ENCODE measurements at places on chromosomes 4 and X.

DNA sequence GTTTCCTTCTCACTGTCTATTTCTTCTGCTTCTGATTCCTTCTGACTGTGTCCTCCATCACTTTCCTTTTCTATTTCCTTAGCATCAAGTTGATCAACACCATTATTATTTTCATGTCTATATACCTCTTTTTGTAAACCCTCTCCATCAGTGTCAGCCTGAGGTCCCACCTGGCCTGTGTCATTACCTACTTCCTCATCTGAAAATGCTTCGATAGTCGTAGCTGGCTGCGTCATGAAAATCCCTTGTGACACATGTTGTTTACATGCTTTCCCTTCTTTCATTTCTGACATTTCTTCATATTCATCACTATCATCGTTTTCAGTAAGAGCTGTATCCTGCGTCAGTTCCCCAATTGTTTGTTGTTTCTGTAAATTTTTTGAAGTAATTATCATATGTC, 39.6 kb downstream of the RPGR start:
- DNase-seq = no peak

DNA sequence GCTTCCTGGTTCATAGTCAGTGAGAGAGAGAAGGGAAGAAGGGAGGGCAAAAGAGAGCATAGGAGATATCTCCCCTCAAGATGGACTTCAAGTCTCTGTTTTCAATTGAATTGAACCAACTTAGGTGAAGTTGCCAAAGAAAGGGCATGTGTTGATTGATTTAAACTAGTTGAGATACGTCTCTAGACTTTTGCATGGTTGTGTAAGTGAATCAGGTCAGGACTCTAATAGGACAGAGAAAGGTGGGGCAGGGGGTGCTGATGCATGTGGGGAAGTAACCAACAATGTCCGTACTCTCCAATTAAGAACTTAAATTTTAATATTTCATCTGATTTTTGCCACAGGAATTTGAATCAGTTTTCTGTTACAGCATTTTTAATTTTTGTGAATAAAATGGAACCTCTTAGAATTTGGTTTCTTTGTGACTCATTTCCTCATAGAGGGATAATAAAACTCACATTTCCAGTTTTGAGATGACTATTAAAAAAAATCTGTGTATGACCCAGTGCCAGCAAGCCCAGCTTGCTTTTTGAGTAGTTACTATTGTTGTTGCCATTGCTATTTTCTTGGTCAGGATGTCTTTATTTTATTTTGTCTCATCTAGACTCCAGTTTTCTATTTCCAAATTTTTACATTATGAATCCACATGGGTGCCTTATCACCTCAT, 37.3 kb downstream of the SLIT2 start:
- no peak for DNase-seq

DNA sequence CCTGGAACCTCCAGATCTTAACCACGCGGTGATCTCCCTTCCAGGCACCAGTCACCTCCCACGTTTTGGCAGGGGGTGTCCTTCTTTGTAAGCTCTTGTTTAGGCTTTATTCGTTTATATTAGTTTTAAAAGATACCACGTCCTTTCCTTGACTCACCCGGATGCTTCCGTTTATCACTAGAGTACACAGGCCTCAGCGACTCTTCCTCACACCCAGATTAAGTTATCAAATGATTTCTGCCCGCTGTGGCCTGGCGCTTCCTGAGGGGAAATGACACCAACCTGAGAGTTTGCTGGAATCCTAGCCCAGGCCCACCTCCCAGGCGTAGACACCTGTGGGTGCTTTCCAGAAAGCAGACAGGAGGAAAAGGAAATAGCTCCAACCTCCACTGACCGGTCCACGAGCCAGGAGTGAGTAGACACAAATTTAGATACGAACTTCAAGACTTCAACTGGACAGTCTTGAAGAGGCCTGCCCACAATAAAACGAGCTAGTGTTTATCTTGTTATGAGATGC, 756 bp upstream of the ADAMTS3 start:
- no peak for DNase-seq

GRCh38 chrX:113959912-113960626, 623.8 kb upstream of the HTR2C start:
- no peak for DNase-seq

- DNase-seq = no peak
Observed at GRCh38 chr4:6941796-6942195, 32.2 kb downstream of the TBC1D14 start.

- no peak for DNase-seq
Observed at GRCh38 chrX:154097003-154097588, 421 bp downstream of the MECP2 start.

DNA sequence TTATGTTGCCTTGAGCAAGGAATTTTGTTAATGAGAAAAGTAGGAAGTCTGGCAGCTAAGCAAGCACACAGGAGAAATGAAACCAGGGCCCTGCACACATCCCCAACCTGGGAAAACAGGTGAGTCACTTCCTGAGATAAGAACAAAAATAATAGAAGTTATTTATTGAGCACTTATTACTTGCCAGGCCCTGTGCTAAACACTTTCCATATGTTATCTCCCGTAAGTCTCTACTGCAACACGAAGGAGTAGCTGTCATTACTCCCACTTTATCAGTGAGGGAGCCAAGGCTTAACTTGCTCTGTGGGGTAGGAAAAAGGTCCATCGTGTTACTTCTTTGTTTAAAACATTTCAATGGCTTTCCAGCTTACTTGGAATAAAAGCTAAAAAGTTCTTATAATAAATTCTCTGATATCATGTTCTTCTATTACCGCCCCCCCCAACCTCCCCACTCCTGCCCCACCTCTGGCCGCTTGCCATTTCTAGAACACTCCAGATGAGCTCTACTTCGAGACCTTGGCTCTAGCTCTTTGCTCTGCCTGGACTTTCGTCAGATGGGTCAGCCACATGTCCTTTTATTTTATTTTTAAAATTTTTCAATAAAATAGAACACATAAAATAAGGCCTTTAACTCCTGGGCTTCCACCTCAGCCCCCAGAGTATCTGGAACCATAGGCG, 36.3 kb upstream of the PLAC8 start:
- no peak for DNase-seq

GRCh38 chr4:37892641-37893040, 1.8 kb downstream of the TBC1D1 start:
- DNase-seq = peak; percentile 57

DNA sequence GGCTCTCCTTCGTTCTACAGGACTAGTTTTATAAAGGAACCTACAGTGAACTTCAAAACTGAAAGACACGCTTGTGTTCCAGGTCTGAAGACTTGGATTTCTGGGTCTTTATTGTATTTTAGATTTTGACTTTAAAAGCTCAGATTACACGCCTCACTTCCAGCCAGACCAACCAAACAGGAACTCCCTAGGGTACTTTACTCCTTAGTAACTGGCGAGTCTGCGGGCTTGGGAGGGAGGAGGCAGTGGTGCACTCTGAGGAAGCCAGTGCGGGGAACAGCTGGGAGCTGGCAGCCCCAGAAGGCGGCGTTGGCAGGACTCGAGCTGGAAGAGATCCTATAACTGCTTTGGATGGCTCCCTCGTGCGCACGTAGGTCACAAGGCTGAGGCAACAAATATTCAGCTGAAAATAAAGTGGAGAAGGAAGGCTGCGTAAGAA, 391 bp upstream of the PHKA1 start:
- DNase-seq = no peak

DNA sequence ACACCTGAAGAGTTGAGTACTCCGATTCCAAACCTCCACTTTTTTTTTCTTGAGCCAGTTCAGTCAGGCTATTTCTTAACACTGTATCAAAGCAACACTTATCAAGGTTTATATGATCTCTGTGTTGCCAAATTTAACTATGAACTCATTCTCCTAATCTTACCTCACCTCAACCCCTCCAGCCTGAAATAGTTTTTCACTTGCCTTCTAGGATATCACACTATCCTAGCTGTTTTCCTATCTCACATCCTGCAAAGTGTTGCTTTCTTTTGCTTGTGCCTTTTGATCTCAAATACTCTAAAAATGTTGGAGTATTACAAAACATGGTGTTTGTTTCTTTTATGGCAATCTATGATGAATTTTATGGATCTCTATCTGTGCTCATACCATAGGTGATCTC, 415.0 kb downstream of the CFAP47 start:
- no peak for DNase-seq

GRCh38 chrX:68717663-68718442, 70.4 kb downstream of the STARD8 start:
- no peak for DNase-seq

- DNase-seq = no peak
Observed at GRCh38 chr4:80948141-80948540, 82.4 kb upstream of the BMP3 start.

DNA sequence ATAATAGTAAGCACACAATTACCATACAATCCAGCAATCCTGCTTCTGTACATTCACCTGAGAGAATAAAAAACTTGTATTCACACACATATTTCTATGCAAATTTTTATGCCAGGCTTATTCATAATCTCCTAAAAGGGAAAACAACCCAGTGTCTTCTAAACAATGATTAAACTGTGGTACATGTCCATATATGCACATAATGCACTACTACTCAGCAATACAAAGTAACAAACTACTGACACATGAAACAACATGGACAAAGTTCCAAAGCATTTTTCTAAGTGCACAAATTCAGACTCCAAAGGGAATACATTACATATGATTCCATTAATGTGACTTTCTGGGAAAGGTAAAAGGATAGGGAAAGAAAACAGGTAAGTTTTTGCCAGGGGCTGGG, 18.0 kb upstream of the FMR1 start:
- DNase-seq = no peak

DNA sequence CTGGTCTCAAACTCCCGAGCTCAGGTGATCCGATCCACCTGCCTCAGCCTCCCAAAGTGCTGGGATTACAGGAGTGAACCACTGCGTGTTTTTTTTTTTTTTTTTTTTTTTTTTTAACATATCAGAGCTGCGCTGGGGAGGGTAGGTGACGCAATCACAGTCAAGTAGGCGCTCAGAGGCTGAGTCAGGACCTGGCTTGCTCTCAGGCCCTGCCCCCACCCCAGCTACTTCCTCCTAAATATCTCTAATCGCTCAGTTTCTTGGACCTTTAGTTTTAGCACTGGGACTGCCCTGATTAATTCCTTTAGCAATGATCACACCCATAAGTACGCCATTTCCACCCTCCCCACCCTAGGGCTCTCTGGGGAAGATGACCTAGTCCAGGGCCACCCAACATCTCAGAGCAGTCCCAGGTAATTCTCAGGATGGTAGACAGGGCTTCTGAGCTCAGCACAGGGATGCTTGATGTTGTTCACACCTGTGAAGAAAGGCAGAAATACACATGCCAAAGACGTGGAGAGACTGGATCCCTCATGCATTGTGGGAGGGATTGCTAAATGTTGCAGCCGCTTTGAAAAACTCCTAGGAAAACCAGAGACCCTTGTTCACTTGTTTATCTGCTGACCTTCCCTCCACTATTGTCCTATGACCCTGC, 50.2 kb downstream of the DDX3X start:
- no peak for DNase-seq

- no peak for DNase-seq
Observed at GRCh38 chrX:13750204-13750603, 15.7 kb downstream of the OFD1 start.

DNA sequence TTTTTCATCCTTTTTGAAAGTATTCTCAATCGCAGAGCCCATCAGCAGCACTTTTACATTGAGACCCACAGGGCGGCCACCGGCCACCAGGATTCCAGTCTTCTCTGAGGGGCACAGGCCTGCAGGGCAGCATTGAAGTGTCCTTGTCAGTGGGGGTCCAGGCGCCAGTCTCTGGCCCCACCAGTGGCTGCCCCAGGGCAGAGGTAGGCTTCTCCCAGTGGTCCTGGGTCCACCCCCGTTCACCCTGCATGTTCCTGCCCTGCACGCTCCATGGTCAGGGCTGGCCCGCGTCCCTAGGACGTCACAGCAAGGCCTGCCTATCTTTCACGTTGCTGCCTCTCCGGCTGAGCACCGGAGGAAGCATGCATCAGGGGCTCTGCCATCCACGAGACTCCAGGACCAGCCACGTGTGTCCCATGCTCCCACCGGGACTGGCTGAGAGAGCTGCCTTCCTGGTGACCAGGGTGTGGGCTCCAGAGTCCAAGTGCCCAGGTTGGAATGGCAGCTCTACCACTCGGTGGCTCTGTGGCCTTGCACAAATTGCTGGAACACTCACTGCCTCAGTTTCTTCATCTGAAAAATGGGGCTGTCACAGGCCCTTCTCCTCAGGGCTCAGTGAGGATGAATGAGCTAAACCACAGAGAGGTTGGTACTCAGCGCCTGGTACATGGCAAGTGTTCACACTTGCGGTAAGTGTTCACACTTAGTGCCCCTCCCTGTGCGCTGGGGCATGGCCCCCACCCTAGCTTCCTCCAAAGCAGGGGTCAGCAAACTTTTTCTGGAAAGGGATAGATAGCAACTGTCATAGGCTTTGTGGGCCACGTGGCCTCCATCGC, 30.7 kb upstream of the JAKMIP1 start:
- no peak for DNase-seq

Data from GM12864 (cell line).